ENCODE measurements at places on chromosomes 11 and 22.
A peak's percentile ranks its signal among the peaks of the same experiment; 100 is the strongest.

DNA sequence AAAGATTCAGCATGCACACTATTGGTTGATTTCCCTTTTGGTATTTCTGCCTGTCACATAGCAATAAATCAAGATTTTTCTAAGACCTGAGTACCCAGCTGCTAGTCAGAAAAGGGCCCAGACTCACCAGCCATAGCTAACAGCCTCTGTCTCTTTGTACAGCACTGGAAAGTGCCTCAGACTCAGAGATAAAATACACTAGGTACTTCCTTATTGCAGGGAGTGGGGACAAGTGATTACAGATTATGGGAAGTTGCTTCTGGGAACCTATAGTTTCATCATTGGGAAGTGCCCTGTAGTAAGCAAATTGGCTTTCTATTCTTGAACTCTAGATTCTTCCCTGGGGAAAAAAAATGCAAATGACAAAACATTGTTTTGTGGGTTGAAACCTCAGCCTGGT is at the start of gene CASP5:
Gene CASP5 (minus strand): TSS at position 166 of the 400 bp plus-strand sequence. CDS start 32 bp downstream, at position 134.
- no peak for DNase-seq

- peak; percentile 75 for DNase-seq
Observed at GRCh38 chr11:72787216-72788104, 6.4 kb downstream of the STARD10 start.

- DNase-seq: no peak
Observed at GRCh38 chr22:48632646-48633246, 1194.9 kb downstream of the BRD1 start.

GRCh38 chr22:33535937-33536875 is 384.1 kb downstream of the LARGE1 start:
- no peak for DNase-seq

DNA sequence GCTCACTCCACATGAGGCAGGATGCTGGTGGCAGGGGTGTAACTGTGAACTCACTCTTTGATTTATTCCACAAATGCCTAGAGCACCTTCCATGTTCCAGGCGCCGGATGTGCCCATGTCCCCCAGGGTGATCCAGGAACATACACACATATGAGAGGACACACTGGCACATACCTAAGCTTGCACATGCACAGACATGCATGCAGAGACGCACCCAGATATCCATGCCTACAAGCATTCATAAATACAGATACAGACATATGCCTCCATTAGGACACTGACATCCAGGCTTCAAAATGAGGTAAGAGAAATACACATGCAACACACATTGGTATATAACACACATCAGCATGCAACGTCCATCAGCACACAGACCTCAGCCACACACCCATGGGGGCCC is 4.5 kb downstream of the OSM start:
- DNase-seq: no peak

- no peak for DNase-seq
Observed at GRCh38 chr11:83835423-83835822, 549.3 kb upstream of the CCDC90B start.

DNA sequence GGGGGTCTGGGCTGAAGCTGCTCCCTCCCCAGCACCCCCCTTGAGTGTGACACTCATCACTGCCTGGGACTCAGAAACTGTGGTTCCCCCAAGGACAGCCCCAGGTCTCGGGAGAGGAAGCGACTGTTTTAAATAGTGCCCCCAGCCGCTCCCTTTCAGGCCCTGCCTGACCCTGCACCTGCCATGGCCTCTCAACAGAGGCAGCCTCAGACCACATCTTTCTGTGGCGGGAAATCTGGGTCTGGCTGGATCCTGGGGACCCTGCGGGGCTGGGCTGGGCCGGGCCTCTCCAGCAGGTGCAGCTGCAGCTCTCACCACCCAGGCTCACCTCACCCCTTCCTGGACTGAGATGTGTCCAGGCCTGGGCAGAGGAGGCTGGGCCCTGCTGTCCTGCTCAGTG is 3.7 kb upstream of the IGLL1 start:
- DNase-seq: no peak

DNA sequence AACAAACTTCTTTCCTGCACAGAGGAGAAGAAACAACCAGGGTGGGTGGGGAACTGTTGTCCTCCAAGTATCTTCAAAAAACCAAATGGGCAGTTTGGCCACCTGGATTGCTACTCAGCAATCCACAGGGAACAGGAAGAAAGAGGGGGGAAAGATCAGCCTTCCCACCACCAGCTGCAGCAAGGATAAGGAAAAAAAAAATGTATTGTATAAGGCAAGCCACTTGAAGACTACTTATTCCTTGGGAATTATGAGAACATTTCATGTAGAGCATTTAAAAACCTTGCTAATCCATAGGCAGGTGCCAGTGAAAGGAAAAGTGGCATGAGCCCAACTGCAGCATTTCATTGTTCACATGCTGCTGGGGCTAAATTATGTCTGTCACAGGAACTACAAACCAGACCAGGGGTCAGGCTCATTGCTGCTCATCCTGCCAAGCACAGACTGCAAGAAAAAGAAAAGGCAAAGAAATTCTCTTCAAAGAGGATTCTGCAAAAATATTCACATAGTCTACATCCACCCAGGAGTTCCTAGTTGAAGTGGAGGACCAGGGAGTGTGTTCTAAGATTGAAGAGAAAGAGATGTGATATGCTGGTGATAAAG is 2.2 kb downstream of the RAB30 start:
- no peak for DNase-seq

- DNase-seq: no peak
Observed at GRCh38 chr11:129278586-129279319, 86.6 kb upstream of the ARHGAP32 start.

GRCh38 chr11:131998020-131998419 is 627.6 kb downstream of the NTM start:
- DNase-seq: no peak

DNA sequence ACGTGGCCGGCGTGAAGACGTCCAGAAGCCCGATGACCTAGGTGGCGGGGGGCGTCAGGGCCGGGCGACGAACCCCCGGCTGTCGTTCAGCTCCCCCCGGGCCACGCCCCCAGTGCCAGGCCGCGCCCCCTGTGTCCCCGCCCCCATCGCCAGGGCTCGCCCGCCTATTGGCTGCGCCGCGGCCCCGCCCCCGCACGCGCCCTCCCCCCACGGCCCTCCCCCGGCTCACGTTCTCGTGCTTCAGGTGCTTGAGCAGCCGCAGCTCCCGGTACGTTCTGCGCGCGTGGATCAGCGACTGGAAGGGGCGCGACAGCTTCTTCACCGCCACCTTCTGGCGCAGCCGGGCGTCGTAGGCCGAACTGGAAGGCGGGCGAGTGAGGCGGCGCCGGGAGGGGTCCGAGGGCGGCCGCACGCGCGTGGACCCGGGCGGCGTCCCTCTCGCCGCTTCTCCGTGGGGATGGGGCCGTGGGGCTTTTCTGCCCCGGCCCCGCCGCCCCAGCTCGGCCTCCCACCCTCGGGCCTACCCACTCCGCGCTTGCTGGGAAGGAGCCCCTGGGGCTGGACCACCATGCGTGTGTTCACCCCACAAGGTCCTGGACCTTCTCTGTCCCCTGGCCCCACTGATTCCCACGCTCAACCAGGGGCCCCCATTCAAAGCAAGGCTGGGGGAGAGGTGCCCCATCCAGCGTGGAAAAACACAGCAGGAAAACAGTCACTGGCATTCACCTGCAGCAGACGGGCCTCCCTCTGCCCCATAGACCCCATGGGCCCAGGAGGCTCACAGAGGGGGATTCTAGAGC is 2.4 kb downstream of the MAPK11 start:
- DNase-seq: no peak

DNA sequence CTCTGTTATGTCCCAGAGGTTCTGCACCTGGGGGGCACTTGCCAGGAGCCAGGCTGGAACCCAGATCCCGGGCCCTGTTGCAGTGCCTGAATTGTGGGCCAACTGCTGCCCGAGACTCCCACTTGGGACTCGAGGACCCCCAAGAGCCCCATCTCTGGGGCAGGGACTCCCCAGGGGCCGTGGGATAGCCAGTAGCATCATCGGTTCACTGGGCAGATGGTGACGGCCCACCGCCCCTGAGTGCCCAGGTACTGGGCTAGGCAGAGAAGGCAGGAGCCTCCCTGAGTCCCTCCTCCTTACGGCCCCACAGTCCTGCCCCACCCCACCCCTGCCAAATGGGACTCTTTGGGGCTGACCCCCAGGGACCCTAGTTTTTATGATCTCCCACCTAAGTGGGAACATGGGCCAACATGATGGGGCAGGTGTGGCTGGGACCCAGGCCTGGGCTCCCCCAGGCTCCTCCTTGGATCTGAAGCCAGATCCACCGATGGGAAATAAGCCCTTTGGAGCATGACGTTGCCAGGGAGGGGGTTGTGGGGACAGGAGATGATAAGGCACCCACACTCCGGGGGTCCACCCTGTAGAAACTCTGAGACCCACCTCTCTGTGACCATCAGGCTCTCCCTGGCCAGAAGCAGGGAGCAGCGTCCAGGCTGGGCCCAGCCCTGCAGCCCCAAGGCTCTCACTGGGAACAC is 94.5 kb upstream of the FGF3 start:
- no peak for DNase-seq

- no peak for DNase-seq
Observed at GRCh38 chr11:17502630-17503029, 26.0 kb upstream of the ABCC8 start.

DNA sequence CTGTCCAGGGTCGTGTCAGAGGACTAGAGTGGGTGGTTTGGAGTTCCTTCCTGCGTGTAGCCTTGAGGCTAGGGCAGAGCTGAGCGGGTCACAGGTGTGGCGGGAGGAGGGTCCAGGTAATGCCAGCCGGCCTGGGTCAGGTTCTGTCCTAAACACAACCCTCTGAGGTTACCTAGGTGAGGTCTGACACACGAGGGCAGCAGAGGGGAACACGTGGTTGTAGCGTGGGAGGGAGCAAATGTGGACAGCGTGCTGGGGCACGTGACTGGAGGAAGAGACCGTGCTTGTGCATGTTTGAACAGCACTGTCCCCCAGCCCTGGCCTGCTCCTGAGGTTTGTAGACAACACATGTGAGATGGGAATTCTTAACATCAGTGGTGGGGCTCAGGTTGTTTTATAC is 13.1 kb downstream of the MOV10L1 start:
- DNase-seq: no peak

GRCh38 chr11:57649826-57650738 is at the start of gene YPEL4:
Gene YPEL4, minus strand, starts transcription at chr11:57649912. Its CDS starts 2,805 bp downstream, at chr11:57647107.
- DNase-seq: no peak

DNA sequence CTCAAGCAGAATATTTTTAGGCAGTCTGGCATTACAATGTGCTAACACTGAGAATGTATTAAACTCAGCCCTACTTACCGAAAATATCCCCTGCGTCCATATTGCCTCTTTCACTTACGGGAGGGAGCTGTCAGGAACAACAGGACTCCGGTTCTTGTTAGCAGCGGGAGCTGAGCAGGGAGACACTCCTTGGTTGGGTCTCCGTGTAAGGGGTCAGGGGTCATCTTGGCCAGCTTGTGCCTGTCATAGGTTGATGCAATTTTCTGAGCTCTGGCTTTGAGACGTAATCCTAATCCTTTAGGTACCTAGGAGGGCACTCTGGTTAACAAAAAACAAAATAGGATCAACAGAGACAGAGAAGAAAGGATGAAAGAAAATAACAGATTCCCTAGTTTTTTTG is 1477.2 kb downstream of the BRD1 start:
- DNase-seq: no peak

DNA sequence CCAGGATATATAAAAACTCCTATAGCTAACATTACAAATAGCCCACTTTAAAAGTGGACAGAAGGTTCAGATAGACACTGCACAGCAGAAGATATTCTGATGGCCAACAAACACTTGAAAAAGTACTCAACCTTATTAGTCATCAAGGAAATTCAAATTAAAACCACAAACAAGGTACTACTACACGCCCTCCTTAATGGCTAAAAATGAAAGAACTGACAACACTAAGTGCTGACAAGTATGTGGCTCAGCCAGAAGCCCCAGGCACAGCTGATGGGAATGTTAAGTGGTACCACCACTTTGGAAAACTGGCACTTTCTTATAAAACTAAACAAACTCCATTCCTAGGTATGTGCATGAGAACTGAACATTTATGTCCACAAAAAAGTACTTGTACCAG is 320.1 kb downstream of the TBC1D22A start:
- no peak for DNase-seq

- DNase-seq: no peak
Observed at GRCh38 chr11:105033343-105033742, 1.6 kb downstream of the CASP1 start.

DNA sequence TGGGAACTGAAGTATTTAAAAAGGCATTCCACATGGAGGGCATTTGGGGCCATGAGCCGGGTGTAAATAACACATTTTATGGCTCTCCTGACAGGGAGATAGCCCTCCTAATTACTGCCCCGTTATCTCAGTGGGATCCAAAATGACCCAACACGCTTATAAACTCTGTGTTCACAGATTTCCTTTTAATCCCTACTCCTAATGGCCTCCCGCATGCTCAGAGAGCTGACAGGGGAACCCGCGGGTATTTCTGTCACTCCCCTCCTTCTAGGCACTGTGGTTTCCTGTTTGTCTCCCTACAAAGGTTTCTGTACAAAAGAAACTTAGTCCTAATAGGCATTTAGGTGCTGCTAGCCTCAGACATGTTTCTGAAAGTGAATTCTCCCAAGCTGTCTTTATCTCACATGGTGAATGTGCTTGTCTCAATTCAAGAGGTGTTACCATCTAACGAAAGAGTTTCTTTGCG is 202.8 kb upstream of the SEZ6L start:
- DNase-seq: no peak

DNA sequence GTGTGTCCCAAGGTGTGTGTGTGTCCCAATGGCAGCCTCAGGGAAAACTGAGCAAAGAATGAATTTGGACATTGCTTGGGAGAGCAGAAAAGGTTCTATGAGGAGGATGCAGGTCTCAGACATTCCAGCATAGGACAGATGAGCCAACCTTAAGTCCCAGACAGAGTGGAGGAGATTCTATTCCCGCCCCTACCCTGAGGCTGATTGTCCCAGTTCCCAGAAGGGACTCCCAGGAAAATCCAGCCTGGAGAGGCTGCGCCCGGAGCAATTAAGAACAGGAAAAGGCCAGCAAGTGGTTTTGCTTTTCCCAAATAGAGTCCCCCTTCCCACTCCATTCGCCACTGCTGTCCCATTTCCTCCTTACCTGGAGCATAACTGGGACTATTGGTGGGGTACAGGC is 54.1 kb downstream of the RELT start:
- no peak for DNase-seq

DNA sequence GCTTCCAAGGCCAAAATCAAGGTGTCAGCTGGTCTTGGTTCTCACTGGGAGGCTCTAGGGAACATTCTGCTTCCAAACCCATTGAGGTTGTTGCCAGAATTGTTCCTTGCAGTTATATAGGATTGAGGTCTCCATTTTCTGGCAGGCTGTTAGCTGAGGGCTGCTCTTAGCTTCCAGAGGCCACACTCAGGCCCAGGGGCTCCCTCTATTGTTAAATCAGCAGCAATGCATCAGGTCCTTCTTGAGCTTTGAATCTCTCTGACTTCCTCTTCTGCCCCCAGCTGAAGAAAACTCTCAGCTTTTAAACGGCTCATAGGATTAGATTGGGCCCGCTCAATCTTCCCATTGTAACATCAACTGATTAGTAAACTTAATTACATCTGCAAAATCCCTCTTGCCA is 39.3 kb upstream of the BSX start:
- DNase-seq: peak; percentile 40

DNA sequence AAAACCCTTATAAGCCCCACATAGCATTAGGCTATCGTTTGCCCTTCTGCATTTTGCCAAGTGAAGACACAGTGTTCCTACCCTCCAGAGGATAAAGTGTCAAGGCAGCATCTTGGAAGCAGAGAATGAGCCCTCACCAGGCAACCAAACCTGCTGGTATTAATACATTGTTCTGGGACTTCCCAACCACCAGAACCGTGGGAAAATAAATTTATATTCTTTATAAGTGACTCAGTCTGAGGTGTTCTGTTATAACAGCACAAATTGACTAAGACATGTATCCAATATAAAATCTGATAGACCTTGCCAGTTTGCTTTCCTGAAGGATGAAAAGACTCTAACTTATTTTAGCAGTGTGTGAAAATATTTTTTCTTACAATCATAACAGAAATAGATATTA is 792.5 kb upstream of the LRRC4C start:
- no peak for DNase-seq
